ENCODE measurements at places on chromosomes 4 and X.

- DNase-seq = no peak
Observed at GRCh38 chr4:180657881-180658280, 1585.3 kb upstream of the TENM3 start.

- no peak for DNase-seq
Observed at GRCh38 chr4:144562019-144562705, 83.8 kb upstream of the HHIP start.

GRCh38 chr4:184911310-184911709 lies 85.5 kb upstream of the ACSL1 start:
- DNase-seq = no peak

GRCh38 chr4:100076753-100077152 lies 113.5 kb downstream of the DDIT4L start:
- DNase-seq = no peak

GRCh38 chrX:68332201-68332731 lies 101.0 kb downstream of the OPHN1 start:
- DNase-seq = no peak

DNA sequence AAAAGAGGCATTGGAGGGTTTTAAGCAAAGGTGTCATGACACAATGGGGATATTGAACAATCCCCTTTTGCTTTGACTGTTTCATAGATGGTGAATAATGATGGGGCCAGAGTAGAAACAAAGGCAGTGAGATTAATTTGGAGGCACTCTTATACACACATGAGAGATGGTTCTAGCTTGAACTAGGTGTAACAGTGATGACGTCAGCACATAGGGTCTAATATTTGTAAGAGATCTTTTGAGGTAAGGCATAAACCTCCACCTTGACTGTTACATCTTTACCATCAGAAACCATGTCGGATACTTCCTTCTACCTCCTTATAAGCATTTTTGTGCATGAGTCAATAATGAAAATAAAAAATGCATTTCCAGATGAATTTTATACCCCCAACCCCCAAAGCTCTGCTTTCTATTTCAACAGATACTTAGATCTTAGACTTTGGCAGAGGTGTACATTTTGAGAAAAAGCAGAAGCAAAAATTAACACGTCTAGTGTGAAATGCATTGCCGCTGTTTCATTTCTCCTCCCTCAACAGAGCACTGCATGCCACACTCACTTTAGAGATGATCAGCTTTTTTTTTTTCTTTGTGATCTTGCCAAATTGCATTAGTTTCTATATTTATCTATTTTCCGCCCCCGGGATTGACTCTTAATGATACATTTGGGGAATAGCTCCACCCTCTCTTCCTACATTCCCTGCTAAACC lies 87.2 kb downstream of the HS3ST1 start:
- no peak for DNase-seq

- DNase-seq = no peak
Observed at GRCh38 chrX:56788229-56788628, 59.2 kb downstream of the NBDY start.

- peak; percentile 50 for DNase-seq
Observed at GRCh38 chr4:6674500-6675149, 19.1 kb upstream of the S100P start.

DNA sequence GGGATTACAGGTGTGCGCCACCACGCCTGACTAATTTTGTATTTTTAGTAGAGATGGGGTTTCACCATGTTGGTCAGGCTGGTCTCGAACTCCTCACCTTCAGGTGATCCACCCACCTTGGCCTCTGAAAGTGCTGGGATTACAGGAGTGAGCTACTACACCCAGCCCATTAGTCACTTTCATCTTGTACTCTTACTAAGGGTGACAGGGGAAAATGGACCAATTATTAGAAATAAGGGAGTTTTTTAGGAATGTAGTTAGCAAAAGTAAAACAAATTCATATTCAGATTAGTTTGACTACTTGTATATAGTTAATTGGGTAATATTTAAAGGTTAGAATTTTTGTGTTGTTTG lies 26.1 kb downstream of the SMARCA5 start:
- no peak for DNase-seq

- DNase-seq = no peak
Observed at GRCh38 chr4:87304745-87305432, 17.8 kb downstream of the HSD17B13 start.

- no peak for DNase-seq
Observed at GRCh38 chrX:150926791-150927190, 28.3 kb upstream of the CD99L2 start.

DNA sequence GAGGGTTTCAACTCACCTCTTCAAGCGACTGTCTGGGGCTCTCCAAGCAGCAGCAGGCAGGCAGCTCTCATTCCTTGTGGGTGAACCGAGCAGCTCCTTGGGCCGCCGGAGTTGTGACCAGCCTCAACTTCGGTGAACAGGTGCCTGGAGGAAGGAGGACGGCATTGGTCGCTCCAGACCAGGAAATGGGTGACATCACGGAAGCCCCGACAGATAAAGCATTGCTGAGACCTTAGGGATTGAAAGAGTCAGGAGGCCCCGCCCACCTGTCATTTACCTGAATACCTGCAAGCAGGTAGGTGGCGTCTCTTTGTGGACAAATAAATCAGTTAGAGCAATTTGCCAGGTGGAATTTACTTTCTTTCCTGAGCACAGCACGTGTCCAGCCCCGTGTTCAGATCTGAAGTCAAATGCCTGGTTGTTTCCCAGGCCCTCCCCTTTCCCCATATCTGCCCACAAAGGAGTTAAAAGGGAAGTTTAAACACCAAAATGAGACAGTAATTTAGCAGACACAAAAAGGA lies at the start of gene LNX1:
Gene LNX1, minus strand, starts transcription at position 115 of the 521 bp plus-strand sequence. CDS start 17,484 bp downstream, outside the sequence.
- DNase-seq = no peak

DNA sequence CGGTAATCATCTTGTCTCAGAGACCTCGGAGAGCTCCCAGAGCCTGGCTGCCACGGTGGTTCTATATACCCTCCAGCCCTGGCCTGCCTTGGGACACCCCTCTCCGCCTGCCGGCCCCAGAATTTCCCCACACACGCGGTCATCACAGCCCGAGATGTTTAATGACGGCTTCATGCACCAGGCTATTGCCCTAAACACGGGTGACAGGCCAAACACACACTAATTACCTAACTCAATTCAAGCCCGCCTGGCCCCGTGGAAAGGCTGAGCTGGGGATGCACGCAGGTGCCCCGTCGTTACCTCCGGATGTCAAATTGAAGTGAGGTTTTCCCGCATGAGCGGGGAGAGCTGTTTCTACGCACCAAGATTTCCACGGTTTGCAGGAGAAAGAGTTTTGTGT lies 72.9 kb upstream of the PPP2R3B start:
- DNase-seq = no peak

DNA sequence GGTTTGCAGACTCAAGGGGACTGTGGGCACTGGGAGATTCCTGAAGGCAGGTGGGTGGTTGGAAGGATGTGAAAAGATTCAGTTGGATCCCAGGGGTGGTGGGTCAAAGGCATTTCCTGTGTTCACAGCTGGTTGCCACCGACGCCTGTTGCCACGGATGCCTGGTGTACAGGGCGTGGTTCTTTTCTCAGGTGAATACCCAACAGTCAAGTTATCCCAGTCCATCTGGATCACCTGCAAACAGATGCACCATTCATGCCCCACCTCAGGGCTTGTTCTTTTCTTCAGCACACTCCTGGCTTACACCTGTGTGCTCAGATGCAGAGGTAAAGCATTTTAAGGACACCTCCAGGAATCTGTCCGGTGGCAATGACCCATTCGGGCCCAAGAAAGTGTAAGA lies 55.8 kb upstream of the SHOX start:
- DNase-seq = no peak

DNA sequence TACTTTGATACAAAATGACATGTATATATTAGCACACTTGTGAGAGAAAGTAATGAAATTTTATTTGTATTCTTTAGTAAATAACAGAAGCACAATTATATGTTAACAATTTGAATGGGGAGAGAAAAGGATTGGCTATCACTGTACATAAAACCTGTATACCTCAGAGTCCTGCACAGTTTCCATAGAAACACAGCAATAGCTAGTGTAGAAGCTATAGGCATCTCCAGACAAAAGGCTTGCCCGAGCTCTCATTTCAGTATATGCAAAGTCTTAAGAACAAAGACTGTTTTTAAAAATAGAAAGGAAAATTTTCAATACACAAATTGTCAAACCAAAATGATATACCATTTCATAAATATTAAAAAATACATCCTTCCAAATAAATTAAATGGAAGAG lies 38.5 kb downstream of the GPM6A start:
- DNase-seq = no peak
